ENCODE measurements at places on chromosomes 7 and 10.

DNA sequence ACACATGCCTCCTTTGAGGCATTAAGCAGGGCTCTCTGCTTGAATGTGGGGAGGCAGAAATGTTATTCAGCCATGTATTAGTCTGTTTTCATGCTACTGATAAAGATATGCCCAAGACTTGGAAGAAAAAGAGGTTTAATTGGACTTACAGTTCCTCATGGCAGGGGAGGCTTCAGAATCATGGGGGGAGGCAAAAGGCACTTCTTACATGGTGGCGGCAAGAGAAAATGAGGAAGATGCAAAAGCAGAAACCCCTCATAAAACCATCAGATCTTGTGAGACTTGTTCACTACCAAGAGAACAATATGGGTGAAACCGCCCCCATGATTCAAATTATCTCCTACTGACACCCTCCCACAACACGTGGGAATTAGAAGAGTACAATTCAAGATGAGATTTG lies 37.9 kb downstream of the ST7 start:
- DNase-seq: no peak

GRCh38 chr10:117926491-117926890 lies 120.2 kb downstream of the RAB11FIP2 start:
- no peak for DNase-seq

- no peak for DNase-seq
These were observed 25.6 kb downstream of the KIFBP start for GRCh38 chr10:69014171-69014570.

DNA sequence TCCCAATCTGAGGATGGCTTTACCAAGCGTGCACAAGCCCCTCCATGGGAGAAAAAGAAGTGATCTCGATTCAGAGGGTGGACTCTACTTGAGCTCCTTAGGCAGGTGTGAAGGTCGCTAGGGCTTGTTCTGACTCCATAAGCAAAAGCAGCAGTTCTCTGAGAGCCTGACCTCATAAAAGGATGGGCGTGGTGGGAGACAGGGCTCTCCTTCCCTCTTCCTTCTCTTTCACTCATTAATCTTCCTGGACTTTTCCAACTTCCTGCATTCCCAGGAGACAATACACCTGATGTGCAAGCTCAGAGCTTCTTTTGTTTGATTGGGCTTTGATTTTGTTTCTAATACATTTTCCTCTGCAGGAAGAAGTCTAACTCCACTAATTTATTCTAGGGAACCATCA lies 22.3 kb upstream of the TMEM72 start:
- DNase-seq: no peak

DNA sequence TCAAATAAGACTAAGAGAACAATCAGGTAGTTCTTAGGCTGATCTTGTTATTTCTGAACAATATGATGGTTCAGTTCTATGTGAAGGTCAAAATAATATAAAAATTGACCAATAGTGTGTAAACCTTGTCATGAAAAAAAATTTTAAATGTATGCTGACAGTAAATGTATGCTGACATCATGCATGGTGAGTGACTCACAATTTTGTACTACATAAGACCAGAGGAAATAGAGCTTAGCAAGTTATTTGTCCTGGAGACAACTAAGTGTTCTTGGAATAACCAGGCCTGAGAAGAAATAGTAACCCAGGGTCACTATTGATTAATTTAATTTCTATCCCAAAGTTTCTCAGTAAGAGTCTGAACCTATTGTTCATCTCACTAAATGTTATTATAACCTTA lies 182.2 kb upstream of the PCDH15 start:
- no peak for DNase-seq

DNA sequence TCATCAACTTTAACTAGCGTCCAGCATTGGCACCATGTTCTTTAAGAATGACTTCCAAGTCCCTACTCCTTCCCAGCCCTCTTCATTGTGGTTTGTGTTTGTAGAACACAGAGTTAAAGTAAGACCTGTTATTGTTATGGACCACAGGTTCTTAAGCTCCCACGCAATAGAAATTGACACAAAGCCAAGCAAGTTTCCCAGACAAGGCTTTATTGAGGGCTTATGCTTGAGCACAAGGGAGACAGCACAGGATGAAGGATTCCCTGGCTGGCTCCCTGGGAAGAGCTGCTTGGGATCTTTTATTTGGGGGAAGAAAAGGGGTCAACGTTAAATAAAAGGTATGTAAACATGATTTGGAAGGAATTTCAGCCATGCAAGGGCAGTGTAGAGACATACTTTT lies 44.3 kb upstream of the PRKCQ start:
- peak; percentile 60 for DNase-seq

DNA sequence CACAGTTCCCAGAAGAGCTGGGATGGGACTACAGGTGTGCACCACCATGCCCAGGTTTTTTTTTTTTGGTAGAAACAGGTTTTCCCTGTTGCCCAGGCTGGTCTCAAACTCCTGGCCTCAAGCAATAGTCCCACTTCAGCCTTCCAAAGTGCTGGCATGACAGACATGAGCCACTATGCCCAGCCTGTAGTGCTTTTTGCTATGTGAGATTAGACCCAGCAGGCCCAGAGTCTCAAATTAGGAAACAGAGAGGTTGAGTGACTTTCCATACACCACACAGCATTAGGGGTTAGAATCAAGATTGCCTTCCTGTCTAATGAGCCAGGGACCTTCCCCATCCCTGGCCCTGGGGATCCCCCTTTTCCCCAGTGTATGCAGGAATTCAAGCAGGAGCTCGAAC lies 90.8 kb upstream of the KCTD7 start:
- DNase-seq: no peak

DNA sequence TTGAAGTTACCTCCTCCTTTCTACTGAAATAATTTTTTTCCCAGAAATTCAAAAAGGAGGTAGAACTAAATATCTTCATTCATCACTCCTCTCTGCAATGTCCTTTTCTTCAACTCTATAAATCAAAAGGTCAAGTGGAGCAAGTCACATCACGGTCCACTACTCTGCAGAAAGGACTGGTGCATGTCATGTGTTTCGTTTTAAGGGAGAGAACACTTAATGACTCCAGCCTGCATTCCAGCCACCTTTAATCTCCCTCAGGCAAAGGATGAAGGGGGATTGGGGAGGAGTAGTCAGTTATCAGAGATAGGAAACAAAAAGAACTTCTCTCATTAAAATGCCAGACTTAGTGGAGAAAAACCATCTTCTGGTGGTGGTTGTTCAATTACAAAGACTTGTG lies 78.9 kb downstream of the ANK3 start:
- DNase-seq: peak; percentile 78

DNA sequence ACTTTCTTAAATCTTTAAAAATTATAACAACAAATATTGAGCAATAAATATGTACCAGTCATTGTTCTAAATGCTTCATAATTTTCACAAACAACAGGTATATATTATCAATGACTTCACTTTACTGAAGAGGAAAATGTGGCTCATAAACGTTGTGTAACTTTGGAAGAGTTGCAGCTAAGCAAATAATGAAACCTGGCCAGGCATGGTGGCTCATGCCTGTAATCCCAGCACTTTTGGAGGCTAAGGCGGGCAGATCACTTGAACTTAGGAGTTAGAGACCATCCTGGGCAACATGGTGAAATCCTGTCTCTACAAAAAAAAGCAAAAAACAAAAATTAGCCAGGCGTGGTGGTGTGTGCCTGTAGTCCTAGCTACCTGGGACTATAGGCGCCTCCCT lies 71.9 kb upstream of the AMPH start:
- DNase-seq: no peak

DNA sequence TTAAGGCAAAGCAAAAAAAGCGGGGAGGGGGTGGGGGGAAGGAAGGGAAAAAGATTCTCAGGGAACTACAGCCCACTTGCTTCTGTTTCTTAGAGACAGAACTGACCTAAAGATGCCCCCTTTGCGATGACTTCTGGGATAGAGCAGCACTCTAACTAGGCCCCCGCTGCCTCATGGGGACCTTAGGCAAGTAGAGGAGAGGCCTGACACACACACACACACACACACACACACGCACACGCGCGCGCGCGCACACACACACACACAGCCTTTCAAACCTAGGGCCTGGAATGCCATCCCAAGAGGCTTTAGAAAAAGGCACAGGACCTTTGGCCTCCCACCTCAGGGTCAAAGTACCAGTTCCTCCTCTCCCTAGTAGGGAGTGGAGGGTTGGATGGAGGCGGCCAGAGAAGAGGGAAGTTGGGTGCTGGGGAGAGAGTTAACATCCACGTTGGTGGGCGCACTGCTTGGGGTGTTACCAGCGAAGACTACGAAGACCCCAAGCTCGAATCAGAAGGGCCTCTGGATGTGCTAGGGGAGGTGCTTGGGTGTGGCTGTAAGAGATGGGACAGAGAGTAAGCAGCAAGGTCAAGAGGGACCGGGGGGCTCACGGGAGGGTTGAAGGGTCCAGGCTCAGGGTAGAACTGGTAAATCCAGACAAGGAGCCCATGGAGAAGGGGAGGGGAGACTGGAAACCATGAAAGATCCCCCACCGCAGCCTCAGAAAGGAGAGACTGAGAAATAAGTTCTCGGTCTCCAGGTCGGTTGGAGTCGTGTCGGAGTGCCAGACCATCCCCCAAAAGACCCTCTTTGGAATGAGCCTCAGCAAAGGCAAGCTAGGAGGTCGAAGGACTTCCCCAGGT lies 1.2 kb upstream of the COL1A2 start:
- no peak for DNase-seq

GRCh38 chr10:132320654-132321469 lies 11.1 kb upstream of the LRRC27 start:
- no peak for DNase-seq

DNA sequence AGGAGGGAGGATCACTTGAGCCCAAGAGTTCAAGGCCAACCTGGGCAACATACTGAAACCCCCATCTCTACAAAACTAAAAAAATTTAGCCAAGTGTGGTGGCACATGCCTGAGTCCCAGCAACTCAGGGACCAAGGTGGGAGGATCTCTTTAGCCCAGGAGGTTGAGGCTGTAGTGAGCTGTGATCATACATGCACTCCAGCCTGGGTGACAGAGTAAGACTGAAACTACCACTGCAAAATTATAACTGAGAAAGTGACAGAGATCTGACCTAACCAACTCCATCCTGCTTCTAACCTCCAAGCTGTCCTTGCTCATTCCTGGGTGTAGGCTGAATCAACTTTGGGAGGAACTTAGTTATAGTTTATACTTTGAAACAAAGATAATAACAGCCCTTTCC lies 59.4 kb downstream of the HTR7 start:
- DNase-seq: no peak

- no peak for DNase-seq
These were observed 111.3 kb upstream of the ASAH2 start for GRCh38 chr10:50362547-50363125.

- no peak for DNase-seq
These were observed 278.8 kb downstream of the KIF20B start for GRCh38 chr10:89980166-89980565.

Data from HAP-1 (cell line).